RPMI8226 (cell line): ENCODE measurements at places on chromosomes 2 and 18.
A peak's percentile ranks its signal among the peaks of the same experiment; 100 is the strongest.

DNA sequence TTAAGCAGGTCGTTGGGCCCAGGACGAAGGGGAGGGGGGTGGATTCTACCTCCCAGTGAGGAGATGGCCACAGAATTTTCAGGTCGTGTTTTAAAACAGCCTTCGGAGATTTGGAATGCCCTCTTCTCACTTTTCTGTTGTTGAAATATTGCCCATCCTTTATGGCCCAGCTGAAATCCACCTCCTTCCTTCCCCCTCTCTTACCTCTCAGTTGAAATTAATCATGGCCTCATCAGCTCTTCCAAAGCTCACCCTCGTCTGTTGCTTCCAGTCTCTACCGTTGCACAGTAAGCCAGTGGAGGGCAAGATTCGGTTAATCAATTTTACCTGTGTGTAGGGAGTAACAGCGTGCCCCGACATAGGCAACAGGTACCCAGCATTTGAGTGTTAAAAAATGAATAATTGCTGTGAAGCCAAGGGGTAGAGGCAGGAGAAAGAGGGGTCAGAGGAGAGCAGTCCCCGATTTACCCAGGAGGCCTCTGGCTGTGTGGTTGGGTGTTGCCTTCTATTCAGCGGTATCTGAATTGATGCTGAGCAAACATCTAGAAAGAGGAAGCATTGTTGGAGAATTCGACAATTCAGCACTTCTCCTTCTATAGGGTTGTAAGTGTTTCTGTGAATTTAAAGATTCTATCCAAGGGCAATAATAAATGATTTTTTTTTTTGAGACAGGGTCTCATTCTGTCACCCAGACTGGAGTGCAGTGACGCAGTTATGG, 8.6 kb upstream of the PDIA6 start:
- peak; percentile 80 for DNase-seq

DNA sequence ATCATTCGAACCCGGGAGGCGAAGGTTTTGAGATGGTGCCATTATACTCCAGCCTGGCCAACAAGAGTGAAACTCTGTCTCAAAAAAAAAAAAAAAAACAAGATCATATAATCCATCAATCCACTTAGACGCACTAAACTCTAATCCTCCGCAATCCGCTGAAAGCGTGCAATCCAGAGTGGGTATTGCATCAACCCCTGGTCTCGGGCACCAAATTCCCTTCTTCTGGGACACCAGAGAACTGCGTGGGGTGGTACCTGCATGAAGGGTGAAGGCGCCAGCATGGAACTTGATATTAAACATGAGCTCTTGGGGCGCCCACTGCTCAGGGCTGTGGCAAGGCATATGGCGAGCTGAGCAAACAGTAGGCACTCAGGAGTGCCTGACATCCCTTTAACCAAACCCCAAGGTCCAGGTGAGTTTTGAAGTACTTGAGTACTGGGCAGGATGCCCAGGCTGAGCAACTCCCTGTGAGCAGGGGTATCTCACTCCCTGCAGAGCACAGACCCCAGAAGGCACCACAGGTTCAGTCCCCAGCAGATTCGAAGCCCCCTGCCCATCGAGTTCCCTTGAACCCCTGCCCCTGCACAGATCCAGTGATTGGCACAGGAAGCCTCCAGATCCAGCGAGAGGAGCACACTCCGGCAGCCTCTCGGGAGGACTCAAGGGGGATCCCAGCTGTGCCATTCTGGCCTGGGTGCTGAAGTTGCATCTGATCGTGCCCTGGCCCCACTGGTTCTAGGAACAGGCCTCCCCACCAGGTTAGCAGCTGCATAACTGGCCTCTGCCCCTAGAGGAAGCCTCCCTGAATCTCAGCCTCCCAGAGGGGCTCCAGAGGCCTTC, 8.0 kb downstream of the ALPI start:
- no peak for DNase-seq

- no peak for DNase-seq
Observed at GRCh38 chr2:45743531-45744396, 92.3 kb downstream of the PRKCE start.

DNA sequence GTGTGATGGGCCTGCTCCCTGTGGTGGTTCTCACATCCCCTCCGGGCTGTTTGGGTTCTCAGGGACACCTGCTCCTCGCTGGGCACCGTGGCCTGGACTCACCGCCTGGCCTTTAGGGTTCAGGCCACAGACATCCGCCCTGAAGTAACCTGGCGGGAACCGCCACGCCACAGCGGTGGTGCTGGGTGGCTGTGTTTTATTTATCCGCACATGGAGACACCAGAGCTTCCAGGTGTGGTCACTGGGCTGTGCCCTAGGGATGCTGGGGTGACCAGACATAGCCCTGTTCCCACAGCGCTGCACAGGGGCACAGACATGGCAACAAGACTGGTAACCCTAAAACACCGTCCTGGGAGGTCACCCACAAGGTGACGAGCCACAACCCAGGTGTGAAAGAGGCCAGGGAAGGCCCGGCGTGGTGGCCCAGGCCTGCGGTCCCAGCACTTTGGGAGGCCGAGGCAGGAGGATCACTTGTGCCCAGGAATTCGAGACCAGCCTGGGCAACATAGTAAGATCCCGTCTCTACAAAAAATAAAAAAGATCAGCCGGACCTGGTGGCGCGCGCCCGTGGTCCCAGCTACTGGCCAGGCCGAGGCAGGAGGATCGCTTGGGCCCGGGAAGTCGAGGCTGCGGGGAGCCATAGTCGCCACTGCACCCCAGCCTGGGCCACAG, 649 bp upstream of the HSBP1L1 start:
- DNase-seq: no peak

GRCh38 chr2:130823886-130824491, 12.7 kb upstream of the ARHGEF4 start:
- no peak for DNase-seq

DNA sequence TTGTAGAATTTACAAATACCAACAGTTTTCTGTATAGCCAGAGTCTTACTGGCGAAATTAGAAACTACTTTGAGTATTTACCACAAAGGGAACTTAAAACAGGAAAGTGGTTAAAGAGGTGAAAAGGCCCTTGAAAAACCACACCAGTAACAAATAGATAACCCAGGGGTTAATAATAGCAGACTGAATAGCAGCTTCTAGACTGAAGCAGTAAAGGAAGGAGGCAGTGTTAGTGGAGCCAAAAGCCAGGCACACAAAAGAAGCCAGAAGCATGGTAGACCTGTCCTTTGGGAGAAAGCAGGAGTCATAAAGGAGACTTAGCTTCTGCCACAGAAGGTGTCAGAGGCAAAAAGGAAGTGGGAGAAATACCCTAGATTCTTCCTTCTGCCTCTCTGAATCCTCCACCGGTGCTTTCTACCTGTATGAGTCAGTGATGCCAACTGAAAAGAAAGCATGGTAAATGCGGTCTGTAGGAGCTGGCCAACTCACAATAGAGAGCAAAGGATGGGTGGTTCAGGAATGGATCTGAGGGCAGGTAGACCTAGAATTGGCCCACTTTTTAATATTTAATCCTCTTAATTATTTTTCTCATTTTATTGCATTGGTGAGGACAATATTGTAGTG, 97.3 kb downstream of the ARL6IP6 start:
- DNase-seq: no peak
